ENCODE measurements at places on chromosomes 7 and 10.
A peak's percentile ranks its signal among the peaks of the same experiment; 100 is the strongest.

- DNase-seq, result no peak
These were observed 129.4 kb downstream of the AKR1D1 start for GRCh38 chr7:138205614-138206150.

DNA sequence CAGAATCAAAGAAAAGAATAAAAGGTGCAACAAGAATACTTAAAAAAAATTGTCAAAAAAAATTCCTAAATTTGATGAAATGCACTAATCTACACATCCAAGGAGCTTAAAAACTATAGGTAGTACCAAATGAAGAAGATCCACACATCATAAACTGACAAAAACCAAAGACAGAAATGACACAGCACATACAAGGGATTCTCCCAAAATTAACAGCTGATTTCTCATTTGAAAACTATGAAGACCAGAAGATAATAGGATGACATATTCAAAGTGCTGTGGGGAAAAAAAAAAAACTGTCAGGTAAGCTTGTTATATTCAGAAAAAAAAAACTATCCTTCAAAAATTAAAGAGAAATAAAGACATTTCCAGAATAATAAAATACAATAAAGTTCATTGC, 618.2 kb downstream of the TNS3 start:
- no peak for DNase-seq

DNA sequence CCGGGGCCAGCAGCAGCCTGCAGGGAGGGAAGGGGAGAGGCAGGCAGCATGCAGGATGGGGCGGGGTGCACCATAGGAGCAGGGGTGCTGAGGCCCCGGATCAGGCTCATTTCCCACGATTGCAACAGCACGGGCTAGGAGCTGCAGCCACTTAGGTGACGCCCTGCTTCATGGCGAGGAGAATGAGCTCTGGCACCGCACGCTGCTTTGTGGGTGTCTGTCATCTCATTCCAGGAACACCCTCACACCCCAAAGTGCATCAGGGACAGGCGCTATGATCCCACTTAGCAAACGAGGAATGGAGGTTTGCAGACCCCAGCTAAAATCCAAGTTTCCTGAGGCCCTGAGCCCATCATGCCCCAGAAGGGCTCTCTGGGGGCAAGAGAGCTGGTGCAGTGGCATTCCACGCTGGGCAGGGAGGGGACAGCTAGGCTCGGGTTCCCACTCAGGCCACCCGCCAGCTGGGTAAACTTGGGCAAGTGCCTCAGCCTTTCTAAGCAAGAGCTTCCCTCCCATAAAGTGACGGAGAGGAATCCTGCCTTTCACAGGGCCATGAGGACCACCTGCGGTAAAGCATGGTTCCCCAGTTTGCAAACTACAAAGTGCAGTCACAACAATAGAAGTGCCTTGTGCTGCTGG, 9.3 kb downstream of the KCNH2 start:
- no peak for DNase-seq

- DNase-seq, result no peak
These were observed 177.9 kb downstream of the RNF133 start for GRCh38 chr7:122520971-122521555.

DNA sequence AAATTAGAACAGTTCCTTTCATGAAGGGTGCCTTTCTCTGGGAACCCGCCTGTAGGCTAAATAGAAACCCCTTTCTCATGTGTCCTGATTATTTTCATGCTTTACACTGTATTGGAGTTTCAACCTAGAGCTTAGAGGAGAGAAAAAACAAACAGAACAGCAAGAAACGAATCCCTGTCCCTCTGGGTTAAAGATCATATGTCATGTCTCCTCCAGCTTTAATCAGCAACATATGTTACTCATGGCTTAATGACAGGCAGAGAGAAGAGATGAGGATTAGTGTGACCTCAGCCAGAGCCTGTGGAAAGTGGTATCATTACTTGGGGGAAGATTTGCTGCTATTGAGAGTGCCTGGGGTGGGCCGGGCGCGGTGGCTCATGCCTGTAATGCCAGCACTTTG, 32.1 kb downstream of the CRCP start:
- DNase-seq, result peak; percentile 78

- DNase-seq, result peak; percentile 35
These were observed 9.2 kb downstream of the ZNF488 start for GRCh38 chr10:47374611-47375536.

DNA sequence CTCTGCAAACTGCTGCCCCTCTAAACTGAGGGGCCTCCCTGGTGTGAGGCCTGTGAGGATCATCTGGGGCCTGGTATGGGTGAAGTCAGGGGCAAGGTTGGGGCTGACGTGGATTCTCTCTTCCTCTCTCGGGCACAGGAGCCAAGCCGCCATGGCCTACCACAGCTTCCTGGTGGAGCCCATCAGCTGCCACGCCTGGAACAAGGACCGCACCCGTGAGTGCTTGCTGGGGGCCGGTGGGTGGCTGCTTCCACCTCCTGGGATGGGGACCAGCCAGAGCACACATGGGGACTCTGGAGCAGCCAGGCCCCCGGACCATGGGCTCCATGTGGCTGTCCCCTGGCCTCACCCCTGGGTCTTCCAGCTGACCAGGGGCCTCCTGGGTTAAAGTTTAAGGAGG, 11.0 kb downstream of the ARPC1B start:
- DNase-seq, result no peak

DNA sequence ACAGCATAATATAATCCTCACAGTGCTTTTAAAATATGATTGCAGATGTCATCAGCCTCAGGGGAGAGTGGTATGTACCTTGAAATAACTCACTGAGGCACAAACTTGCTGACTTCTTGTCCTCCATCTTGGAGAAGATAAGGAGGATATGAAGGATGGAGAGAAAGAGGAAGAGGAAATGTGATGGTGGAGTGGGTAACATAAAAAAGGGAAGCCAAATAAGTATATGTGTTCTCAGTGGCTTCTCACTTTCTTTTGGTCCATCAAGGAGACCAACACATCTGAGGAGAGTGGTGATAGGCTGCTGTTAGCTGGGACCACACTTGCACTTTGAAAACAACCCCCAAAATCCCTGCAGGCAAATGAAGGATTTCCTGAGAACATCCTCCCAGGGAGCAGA, 21.6 kb upstream of the ZNF37A start:
- no peak for DNase-seq

- peak; percentile 45 for DNase-seq
These were observed 64.2 kb downstream of the CUL2 start for GRCh38 chr10:35025916-35026315.

DNA sequence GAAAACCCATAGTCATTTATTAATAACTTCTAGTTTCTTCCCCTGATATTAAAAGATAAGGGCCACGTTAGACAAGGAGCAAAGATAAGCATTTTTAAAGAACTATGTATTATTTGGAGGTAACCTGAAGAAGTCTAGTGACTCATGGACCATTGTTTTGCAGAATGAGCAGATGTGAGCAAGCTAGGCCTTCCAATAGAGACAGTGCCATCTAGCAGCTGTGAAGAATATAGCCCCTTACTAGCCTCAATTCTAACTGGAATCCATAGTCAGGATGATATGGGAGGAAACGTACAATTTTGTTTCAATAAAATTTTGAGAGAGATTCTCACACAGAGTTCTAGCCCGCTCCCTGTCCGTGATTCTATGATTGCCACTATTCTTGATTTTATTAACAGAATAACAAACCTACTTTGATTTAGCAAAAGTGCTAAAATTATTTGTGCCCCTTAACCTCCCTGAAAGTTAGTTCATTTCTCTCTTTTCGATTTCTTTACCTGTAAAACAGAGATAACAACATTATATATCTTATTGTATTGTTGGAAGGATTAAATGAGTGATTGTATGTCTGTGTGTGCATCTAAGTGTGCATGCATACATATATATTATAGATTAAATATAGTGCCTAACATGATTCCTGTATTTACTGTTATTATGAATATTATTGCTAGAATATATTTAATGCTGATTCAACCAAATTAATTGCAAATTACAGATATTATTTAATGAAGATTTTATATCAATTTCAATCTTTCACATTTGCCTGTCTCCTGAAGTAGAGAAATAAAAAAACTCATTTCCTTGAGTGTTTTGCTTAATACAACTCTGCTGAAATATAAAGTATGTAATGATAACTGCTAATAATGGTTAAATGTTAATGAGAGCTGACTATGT, 22.7 kb downstream of the FAM237B start:
- peak; percentile 71 for DNase-seq

DNA sequence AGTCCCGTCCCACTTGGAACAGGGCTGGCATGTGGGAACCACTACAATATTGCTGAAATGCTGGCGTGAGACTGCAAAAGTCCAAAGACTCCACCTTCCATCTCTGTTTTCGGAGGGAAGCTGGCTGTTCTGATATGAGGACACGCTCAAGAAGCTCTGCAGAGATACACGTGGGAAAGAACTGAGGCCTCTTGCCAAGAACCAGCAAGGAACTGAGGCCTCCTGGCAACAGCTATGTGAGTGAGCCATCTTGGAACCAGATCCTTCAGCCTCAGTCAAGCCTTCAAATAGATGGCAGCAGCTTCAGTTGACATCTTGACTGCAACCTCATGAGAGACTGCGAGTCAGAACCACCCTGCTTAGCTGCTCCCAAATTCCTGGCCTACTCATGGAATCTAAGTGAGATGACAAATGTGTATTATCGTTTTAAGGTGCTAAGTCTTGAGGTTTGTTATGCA, 30.8 kb downstream of the SGMS1 start:
- DNase-seq, result peak; percentile 49

DNA sequence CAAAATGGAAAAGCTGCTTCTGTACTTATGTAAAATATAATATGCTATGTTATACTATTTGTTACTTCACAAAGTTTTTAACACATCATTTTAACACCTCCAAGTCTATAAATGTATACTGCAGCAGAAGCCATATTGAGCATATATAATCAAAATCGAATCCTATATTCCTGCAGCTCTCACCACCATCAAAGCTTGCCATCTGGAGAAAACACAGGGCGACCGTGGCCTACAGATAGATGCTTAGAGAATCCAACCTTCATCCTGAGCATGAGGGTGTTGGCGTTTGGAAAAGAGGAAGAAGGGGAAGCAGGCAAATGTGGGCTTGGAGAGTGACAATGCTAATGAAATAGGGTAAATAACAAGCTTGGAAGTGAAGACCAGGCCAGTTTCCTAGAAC, 258.8 kb upstream of the IMMP2L start:
- DNase-seq, result no peak

GRCh38 chr10:88886557-88886956, 6.5 kb downstream of the STAMBPL1 start:
- DNase-seq, result no peak

DNA sequence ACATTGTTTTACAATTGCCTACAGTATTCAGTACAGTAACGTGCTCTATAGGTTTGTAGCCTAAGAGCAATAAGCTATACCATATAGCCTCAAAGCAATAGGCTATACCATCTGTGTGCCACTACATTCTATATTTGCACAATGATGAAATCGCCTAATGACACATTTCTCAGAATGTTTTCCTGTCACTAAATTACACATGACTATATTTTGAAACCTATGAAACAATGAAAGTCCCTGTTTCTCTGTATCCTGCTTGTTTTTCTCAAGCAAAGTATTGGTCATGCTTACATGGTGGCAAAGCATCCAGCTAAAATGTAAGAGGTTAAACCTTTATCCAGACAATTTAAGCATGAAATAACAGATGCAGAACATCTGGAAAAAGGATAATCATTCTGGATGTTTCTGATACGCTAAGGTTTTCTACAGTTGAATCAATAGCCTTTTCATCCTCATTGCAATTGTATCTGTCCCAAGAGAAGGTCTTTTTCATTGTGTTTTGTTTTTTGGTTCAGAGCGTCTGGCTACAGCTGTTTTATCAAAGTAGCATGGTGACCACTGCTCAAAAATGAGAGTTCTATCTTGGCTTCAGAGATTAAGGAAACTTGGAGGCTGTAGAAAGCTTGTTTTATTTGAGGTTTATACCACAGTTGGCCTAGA, 81.7 kb downstream of the CSTF2T start:
- no peak for DNase-seq

- DNase-seq, result peak; percentile 45
These were observed 84.3 kb upstream of the PHF14 start for GRCh38 chr7:10889266-10889898.

DNA sequence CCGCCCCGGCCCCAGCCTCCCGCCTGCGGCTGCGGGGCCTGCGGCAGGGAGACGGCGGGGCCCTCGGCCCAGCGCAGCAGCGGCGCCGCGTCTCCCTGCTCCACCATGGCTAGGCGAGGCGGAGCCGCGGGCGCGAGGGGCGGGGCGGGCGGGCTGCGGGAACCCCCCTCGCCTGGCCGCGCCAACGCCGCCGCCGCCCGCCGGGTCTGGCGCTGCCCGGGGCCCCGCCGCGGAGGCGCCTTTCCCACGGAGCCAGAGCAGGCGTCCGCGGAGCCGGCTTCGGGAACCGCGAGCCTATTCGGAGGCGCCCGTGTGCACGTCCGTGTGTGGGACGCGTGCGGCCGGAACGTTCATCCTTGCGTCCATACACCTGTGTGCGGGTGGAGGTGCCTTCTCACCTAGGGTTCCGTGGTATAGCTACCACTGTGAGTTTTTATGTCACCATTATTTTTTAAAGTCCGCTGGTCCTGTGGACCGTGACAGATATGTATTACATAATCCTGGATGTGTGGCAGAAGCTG, at the start of gene DENND11:
Gene DENND11, minus strand, starts transcription at position 120 of the 521 bp plus-strand sequence. Its CDS starts 13 bp downstream, at position 107.
- DNase-seq, result peak; percentile 34

GRCh38 chr7:51015581-51015980, 232.9 kb upstream of the GRB10 start:
- DNase-seq, result no peak

GRCh38 chr7:69898189-69898588, 299.9 kb downstream of the AUTS2 start:
- DNase-seq, result no peak

DNA sequence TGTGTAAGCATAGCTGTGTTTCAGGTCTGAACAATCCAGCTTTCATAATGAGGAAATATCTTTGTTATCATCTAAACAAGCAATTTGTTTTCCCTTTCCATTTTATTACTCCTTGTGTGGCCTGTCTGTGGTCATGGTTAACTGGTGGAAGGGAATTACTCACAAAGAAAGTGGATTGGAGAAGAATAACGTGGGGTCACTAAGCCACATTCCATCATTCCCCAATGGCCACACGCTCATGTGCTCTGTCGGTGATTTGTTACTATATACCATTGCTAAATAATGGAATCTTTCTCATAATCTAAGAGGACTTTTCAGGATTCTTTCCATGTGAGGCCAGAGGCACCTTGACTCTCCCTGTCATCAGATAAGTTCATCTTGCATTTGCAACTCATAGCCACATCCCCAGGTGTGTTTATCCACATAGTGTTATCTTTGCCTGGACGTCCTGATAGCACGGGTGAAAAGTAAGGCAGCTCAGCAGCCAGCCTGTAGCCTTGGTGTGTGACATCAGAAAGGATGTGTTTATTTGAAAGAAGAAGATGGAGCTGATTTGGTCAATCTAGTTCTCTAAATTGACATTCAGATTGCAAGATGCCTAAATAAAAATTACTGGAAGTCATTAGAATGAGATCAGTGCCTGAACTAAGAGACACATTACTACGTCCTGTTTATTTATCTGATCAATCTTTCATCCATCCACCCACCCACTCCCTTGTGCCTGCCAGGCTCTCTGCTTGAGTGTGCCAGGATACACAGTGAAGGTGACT, 128.9 kb downstream of the CELF2 start:
- DNase-seq, result peak; percentile 44

GRCh38 chr7:93758631-93759030, 131.9 kb downstream of the TFPI2 start:
- no peak for DNase-seq

- DNase-seq, result no peak
These were observed 15.8 kb downstream of the BBS9 start for GRCh38 chr7:33145156-33145555.

- DNase-seq, result peak; percentile 61
These were observed 93.7 kb downstream of the MDFIC start for GRCh38 chr7:115015619-115016018.

GRCh38 chr10:10591715-10592341, 425.8 kb upstream of the CELF2 start:
- no peak for DNase-seq
